ENCODE measurements at places on chromosomes 7 and 10.

DNA sequence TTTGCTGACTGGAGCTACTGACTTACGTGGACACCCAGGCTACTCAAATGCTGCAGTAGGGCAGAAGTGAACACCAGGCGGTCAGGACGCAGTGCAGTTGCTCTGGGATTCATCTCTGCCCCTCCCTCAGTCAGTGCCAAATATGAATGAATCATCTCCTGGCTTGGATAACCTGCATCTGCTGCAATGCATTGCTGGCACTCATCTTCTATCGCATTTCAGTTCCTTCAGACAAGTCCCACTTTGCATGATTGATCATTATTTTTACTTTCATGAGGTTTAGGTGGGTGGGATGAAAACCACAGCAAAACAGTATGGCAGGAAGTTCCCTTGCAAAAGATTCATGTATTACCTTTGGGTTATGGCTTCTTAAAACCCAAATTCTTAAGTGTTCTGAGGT lies 224.6 kb upstream of the NRP1 start:
- no peak for DNase-seq

GRCh38 chr7:90886416-90886815 lies 290.3 kb downstream of the CDK14 start:
- no peak for DNase-seq

DNA sequence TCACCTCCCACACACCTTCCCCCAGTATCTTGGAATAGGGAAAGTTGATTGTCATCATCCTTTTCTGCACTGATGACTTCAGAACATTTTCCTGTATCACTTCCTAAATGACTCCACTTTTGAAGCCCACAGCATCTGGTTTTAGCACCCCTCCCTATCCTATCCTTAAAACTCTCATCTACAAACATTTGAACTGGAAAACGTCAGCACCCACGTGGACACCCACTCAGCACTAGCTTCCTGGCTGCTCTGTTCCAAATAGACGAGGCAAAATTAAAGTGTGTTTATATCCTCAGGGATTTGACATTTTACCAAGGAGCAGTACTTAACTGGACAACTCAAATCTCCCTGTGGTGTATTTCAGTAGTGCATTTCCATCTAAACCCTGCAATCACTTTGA lies 73.9 kb downstream of the REEP3 start:
- DNase-seq = no peak

DNA sequence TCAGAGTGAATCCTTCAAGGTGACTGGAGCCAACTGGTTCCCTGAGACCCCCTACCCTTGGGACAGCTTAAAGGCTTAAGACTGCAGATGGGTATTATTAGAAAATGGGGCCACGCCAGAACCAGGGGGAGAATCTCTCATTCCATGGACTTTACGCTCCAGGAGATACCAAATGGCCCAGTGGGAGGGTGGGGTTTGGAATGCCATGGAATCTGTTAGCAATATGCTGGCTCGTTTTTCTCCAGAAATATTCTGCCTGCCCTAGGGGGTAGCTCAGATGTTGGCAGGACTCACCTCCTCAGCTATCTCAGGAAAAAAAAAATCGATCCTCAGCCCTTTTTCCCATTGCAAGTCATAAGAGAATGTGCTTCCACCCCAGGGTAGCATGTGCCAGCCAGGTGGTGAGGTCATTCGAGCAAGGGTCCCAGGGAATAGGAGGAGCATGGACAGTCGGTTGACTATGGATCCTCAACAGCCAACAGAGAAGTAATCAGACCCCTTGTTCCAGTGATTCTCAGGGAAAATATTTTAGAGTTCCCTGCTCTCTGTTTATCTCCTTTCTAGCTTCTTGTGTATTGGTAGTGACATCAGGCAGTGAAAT lies 22.9 kb downstream of the SVIL start:
- no peak for DNase-seq

DNA sequence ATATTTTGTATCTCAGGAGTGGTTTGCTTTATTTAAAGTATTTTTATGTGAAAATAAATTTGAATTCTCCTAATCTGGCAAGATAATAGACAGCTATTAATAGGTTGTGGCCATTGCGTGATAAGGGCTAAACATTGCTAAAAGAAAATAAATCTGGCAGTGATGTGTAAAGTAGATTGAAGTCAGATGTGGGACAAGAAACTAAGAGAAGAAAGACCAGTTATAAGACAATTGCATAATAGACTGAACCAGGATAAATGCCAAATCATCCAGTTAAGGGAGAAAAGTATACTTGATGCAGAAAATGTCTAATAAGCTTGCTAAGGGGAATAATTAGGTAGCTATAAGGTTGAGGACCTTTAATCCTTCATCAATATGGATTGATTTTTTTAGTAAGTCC lies 197.5 kb upstream of the CSTF2T start:
- no peak for DNase-seq

DNA sequence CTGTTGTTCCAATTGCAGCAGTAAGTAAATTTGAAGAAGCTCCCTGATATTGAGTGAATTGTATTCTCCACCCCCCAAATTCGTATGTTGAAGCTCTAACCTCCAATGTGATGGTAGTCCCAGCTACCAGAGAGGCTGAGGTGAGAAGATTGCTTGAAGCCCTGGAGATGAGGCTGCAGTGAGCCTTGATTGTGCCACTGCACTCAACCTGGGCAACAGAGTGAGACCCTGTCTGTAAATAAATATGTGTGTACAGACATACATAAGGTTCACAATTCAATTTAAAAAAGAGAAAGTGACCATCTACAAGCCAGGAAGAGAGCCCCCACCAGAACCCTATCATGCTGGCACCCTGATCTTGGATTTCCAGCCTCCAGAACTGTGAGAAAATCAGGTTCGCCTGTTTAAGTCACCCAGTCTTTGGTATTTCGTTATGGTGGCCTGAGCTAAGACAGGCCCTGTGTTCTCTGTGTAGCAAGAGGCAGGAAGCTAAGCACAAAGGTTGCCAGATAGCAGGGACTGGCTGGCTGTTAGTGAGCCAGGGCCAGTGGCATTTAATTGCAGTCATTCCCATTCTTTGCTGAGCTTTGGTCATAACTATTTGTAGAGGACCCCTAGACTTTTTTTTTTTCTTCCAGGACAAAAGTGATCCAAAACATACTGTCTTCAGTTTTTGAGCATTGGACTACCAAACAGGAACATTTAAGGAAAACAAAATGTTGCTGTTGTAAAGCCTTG lies 45.6 kb downstream of the AUTS2 start:
- no peak for DNase-seq

DNA sequence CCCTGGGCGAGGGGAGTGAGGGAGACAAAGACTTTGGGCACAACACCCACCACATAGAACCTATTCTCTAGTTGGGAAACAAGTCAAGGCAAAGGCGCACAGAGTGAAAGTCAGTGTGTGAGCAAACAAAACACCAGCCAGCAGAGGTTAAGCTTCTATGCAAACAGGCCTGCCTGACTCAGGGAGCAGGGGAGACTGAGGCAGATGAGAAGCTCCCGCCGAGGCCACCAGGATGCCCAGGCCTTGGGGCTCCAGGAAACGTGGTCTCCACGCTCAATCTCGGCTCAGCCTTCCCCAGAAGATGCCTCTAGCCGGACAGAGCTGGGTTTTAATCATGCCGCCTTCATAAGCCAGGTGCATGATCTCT lies 74.1 kb upstream of the KCNMA1 start:
- no peak for DNase-seq

DNA sequence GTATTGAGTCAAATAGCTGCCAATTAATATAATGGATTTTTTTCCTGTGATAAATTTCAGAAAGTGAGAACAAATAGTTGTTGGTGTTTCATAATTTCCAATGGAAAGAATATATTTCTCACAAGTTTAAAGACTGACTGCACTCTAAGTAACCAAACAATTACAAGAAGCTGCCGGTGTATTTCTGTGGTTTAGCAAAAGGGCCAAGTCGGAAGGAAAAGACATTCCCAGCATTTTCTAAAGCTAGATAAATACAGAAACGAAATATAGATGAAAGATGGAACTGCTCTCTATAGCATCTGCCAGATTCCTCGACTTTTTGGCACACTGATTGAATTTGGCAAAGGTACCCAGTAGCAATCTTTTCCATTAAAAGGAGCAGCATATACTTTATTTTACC lies 92.7 kb upstream of the MKX start:
- DNase-seq = no peak

DNA sequence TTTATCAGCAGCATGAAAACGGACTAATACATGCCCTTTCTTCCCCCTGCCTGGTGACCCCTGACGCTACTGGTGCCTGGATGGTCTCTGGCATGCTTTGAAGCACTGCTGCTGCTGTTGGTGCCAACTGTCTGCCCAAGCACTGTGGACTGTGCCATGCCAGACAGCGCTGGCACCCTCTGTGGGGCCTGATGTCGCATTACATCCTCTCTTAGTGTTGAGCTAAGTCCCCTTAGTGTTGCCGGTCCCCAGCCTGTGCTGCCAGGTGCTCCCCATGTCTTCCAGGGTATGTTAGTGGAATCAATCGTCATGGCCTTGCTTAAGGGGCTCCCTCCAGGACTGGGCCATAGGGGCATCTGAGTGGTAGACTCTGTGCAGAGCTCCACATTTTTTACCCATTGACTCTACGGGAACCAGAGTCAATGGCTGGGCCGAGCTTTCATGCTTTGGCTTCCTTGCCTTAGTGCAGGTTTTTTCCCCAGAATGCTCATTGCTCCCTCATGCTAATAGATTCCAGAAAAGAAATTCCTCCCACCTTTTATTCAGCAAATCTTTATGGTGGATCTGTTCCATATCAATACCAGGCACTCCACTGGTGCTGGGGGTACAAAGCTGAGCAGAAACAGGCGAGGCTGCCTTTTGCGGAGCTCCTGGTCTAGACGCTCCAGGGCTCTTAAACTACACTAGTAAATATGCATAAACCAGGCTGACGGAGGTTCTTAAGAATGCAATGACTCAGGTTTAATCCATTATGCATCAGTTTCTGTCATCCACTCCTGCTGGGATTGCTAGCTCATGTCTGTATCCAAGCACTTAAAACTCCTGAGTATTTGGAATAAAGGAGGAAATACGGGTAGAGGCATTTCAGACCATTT lies 21.8 kb upstream of the MRC1 start:
- DNase-seq = no peak

- no peak for DNase-seq
Measured at GRCh38 chr10:62183857-62184795, 84.5 kb downstream of the RTKN2 start.

GRCh38 chr10:124058346-124059003 lies 34.9 kb downstream of the CHST15 start:
- no peak for DNase-seq

GRCh38 chr10:133034762-133035161 lies 53.0 kb upstream of the ADGRA1 start:
- no peak for DNase-seq

DNA sequence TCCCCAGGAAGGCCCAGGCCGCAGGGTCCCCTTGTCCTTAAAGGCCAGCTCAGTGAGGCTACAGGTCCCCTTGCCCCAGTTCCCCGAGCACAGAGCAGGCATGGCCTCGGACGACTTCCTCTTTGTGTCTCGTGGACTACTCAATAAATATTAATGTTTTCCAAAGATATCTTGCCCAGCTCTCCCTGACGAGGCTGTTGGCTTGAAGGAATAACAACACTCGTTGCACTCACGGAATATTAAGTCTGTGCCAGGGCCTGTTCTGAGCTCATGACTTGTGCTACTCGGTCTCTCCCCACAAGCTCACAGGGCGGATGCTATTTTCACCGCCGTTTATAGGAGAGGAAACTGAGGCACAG lies 68.2 kb downstream of the CUX1 start:
- DNase-seq = no peak

GRCh38 chr10:123043409-123043925 lies 34.7 kb downstream of the ACADSB start:
- DNase-seq = peak; percentile 5

DNA sequence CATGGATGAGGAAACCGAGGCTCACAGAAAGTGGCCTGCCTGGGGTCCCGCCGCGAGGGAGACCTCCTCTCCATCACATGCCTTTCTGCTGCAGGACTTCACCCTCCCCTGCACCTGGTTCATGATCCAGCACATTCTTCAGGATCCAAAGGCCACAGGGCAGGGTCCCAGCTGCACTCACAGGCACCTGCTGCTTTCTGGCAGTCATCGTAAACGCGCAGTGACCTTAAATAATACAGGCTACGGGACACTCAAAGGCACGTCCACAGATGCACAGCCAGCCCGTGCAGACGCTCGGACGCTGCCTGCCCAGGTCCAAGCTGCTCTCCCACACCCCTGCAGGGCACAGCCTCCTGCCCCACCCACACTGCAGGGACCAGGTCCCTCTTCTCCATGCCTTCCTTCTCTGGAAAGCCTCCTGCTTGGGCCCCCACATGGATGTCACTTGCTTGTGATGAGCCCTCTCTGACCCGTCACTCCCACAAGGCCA lies 49.9 kb downstream of the CALML3 start:
- no peak for DNase-seq

DNA sequence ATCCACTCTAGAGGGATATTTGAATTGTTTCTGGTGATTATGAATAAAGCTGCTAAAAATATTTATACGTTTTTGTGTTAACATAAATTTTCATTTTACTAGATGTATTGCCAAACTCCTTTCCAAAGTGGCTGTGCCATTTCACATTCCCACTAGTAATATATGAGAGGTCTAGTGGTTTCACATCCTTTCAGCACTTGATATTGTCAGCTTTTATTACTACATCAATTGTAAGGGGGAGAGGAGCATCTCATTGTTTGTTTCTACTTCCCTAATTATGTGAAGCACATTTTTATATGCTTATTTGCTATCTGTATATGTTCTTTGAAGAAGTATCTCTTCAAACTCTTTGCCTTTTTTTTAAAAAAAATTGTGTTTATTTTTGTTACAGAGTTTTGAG lies 184.5 kb downstream of the ADK start:
- no peak for DNase-seq

GRCh38 chr10:24333736-24334135 lies 124.8 kb downstream of the KIAA1217 start:
- no peak for DNase-seq

DNA sequence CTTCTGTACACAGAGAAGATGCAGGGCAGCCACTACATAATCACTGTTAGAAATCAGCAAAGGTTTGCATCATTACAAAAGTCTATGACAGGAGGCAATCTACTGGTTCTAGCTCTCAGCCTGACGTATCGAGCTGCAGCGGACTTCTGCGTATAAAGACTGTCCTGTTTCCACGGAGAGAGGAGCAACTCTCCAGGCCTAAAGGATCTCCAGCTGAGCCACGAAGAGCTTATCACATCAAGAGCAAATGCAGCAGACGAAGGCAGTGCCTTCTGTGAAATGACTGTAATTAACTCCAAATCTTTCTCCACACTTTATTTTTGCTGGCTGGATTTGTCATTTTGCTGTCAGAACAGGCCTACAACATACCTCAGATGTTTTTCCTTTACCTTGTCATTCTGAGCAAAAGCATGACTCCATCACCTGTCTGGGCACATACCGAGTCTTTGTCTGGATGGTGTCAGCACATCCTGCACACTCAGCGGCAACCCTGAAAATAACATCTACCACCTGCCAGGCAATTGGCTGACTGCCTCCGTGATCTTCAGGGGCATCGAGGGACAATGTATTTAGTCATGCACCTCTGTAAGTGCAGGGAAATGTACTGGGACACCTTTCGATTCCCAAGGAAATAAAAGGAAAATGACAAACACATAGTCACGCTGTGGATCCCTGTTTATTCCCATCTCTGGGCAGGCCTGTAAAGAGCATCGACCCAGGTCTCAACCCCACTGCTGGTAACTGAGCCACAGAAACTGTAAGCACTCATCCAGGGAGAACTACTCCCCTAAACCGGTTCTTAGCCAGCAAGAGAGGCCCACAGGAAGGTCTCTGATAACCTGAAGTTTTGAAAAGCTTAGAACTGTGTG lies 26.3 kb upstream of the SH3PXD2A start:
- no peak for DNase-seq

Measured in stimulated activated CD4-positive, alpha-beta T cell treated with anti-CD3 and anti-CD28 coated beads, Interleukin-12 subunit alpha, Interleukin-12 subunit beta, amount 100 ng/mL, for 48 hours (primary cell).